Caudate nucleus (tissue), 63 donors: ENCODE measurements at places on chromosomes 7 and 10.

DNA sequence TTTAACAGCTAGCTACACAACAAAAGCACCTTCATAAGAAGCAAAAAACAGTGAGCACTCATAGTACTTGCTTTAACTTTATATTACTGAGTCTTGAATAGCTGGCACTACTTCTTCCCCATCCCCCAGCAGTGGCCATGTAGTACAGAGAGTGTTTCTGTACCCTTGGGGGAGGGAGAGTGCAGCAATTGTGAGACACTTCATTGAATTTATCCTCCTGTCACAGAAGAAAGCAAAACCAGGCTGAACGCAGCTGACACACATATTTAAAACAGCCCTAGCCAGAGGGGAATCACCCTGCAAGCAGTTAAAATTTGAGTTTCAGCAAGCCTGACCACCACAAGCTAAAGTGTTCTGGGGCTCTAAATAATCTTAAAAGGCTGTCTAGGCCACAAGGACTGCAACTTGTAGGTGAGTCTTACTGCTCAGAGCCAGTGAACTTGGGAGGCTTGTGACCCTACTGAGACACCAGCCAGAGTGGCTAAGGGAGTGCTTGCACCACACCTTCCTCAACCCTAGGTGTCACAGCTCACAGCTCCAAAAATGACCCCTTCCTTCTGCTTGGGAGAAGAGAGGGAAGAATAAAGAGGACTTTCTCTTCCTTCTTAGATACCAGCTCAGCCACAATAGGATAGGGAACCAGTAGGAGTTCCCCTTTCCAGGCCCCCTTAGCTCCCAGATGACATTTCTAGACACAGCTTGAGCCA is 97.7 kb upstream of the MEOX2 start:
- DNase-seq, result no peak

- DNase-seq, result no peak
Observed at GRCh38 chr7:129689995-129690581, 78.6 kb downstream of the NRF1 start.

DNA sequence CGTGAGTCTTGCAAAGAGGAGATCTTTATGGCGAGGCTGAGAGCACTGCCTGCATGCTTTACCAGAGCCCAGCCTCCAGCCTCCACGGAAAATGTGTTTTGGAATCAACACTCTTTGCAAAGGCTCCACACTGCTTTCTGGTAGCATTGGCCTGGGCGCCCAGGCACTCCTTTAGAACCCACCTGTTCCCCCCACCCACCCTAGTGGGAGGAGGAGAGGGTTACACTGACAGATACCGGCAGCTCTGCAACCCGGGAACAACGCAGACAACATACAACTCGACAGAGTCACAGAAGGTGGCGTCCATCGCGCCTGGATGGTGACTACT is 5.5 kb upstream of the MNX1 start:
- no peak for DNase-seq

GRCh38 chr7:102429141-102429899 is 4.1 kb upstream of the ORAI2 start:
- no peak for DNase-seq

GRCh38 chr10:12791728-12792127 is 209.8 kb downstream of the CCDC3 start:
- DNase-seq, result no peak

- peak; percentile 42 for DNase-seq
Observed at GRCh38 chr7:101814991-101815825, 2.2 kb upstream of the CUX1 start.

- no peak for DNase-seq
Observed at GRCh38 chr10:112182784-112183328, 709 bp downstream of the GPAM start.

DNA sequence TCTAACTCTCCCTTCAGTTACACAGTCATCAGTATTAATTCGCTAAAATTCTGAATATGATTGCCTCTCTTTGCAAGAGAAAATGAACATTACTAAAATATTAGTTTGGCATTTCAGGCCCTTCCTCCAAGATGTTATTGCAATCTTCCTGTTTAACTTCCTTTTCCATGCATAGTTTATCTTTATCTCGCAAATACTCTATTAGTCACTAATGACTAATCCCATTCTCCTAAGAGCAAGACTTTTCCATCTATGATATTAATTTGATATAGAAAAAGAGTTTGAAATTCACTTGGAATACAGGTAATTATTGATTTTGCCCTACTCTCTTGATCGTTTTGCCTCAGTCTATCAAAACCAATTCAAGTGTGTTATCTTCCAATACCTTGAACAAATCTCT is 41.8 kb upstream of the SEMA3A start:
- DNase-seq, result no peak

GRCh38 chr10:32073659-32074058 is 17.4 kb upstream of the KIF5B start:
- DNase-seq, result no peak

DNA sequence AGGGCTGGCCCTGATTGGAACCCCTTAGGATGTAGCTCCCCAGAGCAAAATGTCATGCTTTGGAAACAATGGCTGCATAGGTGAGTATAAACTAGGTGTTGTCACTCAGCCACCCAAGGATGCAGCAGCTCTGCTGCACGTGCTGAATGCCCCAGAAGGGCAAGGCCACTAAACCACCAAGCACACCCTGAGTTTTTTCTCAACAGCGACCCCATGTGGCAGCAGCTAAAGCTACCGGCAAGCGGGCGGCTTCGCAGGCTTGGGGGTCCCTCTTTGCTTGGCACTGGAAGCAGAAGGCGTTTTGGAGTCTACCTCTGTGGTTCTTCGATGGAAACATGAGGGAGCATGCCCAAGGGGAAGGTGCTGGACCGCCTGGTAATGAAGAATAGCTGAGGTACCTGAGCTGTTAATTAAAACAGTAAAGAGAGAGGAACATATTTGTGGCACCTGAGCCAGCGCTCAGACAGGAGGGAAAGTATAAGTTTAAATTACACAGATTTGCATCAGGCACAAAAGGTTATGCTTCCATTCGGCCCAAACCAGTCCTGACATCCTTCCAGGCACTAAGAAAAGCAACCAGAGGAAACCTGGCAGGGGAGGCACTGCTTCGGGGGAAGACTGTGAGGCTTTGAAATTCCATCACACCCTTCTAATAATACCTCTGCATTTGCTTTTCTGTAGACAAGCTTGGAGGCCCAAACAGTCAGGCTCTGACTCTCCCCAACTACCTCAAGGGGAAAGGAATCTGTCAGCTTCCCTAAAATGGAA is 152.1 kb downstream of the GFRA1 start:
- DNase-seq, result no peak

GRCh38 chr7:28830846-28831245 is 127.3 kb downstream of the TRIL start:
- DNase-seq, result no peak

- DNase-seq, result no peak
Observed at GRCh38 chr7:158386355-158386618, 201.3 kb downstream of the PTPRN2 start.

DNA sequence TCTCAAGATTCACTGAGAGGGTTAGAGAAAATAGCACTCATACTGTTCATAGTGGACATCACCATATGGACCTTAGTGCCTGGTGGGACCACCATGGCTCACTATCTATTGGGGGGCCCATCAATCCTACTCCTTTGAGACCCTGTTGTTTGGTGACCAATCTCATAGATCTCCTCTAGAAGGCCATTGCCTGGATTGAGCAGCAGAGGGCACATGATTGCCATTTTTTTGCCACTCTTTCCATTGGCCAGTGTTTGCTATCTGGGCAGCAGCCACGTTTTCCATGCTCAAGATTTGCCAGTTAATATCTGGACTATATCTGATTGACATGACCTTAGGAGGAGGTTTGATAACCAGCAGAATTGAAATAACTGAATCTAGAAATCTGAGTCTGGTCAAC is 244.5 kb downstream of the ITGB1 start:
- DNase-seq, result no peak

- no peak for DNase-seq
Observed at GRCh38 chr10:60035984-60036383, 129.6 kb upstream of the CCDC6 start.

DNA sequence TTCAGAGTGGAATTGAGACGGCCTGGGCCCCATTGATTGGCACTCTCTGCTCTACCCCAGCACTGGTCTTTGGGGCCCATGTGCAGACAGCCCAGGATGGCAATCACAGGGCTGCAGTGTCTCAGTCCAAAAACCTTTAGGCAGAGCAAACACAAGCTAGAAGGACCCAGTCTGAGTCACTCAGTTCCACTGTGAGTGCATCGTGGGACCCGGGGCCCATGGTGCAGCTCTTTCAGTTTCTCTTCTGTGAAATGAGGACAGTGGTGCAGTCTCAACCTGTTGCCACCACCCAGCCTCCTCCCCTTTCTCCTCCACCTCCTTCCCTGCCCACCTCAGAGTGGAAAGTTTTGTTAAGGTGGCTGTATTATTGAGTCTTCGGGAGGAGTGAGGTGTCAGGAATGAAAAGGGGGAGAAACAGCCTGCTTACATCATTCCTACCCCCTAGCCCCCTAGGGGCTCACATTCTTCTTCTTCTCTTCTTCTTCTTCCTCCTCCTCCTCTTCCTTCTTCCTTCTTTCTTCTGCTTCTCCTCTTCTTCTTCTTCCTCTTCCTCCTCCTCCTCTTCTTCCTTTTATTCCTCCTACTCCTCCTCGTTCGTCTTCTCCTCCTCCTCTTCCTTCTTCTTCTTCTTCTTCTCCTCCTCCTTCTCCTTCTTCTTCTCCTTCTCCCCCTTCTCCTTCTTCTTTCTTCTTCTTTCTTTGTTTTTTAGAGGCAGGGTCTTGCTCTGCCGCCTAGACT is 19.5 kb upstream of the CARD11 start:
- no peak for DNase-seq

GRCh38 chr10:85607043-85607695 is 759.4 kb downstream of the GRID1 start:
- DNase-seq, result no peak

- DNase-seq, result no peak
Observed at GRCh38 chr7:158662610-158663427, 41.8 kb downstream of the NCAPG2 start.

GRCh38 chr7:98216941-98217622 is 5.8 kb downstream of the BHLHA15 start:
- DNase-seq, result no peak

DNA sequence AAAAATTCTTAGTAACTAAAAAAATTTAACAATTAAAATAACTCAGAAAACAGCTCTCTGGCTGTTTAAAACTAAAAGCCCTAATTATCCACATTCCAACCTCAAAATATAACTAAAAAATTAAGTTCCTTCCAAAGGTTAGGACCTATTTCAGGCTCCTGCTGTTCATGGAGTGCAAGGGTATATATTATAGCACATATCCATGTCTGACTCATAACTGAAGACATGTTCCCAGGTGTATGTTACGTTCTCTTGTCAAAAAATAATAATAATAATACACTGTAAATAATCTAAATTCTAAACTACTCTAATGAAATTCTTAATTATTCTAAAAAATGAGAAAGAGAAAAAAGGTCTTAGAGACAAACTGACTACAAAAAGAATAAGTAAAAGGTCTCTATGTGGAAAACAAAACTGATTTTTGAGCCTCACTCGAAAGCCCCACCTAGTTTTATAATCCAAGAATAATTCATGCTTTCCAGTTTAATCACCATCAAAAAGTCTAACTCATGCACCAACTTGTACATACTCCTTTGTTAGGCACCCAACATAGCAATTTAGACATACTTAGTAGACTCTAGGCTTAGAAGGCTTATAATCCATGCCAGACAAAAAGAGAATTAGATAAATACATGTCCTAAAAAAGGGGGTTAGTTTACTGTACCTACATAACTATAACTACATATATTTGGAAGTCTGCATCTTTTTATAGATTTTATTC is 171.4 kb downstream of the KMT2E start:
- no peak for DNase-seq

GRCh38 chr7:117251687-117252086 is 71.2 kb downstream of the WNT2 start:
- DNase-seq, result no peak

DNA sequence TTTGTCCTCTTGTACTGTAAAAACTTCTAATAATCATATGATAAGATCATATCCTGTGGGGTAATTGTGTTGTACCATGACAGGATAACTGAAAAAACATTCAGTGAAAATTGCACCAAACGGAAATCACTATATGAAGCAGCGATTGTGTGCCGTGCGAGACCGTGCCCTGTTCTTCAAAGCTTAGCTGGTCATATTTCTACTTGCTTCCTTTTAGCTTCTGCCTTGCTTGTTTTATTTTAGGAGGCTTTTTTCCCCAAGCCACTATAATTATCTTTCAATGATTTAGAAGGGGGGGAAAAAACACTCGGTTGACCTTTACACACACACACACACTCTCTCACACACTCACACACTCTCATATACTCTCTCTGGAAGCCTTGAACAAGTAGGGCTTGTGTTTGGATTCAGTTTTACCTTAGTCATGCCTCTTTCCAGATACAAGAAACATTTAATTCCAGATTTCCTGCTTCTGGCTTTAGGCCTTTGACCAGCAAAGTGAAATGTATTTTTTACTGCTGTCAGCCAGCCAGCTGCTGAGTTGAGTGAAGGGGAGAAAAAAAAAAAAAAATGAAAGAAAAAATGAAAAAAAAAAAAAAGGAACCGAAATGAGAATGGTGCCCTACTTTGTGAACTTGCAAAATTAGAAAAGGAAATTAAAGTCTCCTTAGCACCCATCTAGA is 181.4 kb downstream of the ARID5B start:
- DNase-seq, result no peak

GRCh38 chr10:8325024-8325980 is 270.8 kb downstream of the GATA3 start:
- DNase-seq, result peak; percentile 55

GRCh38 chr10:47262606-47263533 is 37.1 kb upstream of the GDF10 start:
- no peak for DNase-seq

- DNase-seq, result no peak
Observed at GRCh38 chr10:114825513-114826253, 4.1 kb downstream of the FHIP2A start.

GRCh38 chr7:74037609-74038008 is 9.6 kb downstream of the ELN start:
- DNase-seq, result no peak

DNA sequence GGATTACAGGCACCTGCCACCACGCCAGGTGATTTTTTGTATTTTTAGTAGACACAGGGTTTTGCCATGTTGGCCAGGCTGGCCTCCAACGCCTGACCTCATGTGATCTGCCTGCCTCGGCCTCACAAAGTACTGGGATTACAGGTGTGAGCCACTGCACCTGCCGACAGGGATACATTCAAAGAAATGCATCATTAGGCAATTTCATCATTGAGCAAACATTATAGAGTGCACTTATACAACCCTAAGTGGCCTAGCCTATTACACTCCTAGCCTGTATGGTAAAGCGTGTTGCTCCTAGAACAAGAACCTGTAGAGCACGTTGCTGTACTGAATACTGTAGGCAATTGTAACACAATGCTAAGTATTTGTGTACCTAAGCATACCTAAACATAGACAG is 350.3 kb downstream of the GALNT17 start:
- no peak for DNase-seq
